Activated CD8-positive, alpha-beta memory T cell treated with anti-CD3 and anti-CD28 coated beads for 4 hours (primary cell): ENCODE measurements at places on chromosomes 1 and 21.

DNA sequence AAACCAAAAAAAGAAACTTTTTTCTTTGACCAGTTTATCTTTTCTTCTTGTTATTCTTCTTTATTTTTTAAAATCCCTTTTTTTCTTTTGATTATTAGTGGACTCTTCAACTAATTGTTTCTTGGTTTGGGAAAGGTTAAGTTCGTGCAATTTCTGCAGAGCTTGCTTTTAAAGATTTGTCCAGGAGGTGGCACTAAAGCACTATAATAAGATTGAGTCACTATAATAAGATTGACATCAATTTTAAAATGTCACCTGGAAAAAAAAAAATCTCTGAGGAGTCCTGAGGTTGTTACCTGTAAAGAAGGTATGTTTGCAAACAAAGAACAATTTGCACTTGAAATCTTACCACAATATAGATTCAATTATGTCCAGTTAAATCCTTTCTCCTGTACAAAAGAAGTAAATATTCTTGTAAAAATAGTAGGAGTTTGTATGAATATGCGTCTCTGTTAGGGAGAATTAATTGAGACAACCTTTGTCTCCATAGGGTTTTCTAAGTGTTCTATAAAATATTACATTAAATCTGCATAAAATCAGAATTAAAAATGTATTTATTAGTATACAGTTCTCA, 166.7 kb downstream of the ADGRL4 start:
- no peak for DNase-seq

DNA sequence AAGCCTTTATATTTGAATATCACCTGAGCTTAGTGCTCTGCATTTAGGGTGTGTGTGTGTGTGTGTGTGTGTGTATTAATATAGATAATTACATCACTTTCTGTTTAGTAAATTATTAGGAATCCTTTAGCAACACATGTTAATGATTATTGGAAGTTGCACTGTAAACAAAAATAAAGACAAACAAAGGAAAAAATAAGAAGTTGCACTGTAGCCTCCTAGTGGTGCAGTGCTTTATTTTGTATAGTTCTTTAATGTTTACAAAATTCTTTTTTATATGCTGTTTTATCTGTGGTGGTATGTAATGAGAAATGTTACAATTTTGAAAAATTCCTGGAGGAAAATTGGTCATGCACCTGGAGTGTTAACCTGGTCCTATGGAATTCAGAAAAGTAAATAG, 69.2 kb downstream of the UBE4B start:
- no peak for DNase-seq

DNA sequence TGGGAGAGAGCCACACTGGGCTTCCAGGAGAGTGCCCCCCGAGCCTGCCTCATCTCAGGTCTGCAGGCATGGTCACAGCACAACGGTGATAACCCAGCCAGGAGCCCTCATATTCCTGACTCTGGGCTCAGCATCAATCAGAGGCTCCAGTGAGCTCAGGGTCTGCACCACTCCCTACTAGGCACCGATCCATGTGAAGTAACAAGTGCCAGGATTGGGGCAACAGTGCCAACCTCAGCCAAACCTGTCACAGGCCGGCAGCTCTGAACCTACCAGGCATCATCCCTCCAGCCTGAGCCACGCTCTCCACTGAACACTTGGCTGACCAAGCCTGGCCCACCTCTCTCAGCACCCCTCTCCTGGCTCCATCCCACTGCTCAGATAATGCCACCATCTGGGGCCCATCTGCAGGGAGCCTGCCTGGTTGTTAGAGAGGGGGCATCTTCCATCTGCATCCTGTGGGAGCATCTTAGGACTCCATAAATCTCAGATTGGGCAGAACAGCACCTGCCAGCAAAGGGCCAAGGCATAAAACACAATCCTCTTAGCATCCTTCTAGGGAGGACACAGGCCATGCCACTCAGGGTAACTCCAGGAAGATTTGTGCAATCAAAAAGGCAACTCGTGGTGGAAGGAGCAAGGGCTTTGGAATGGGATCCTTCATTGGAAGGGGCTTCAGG, 213.7 kb upstream of the CSF3R start:
- no peak for DNase-seq

GRCh38 chr1:65339866-65340468, 30.6 kb downstream of the DNAJC6 start:
- no peak for DNase-seq

DNA sequence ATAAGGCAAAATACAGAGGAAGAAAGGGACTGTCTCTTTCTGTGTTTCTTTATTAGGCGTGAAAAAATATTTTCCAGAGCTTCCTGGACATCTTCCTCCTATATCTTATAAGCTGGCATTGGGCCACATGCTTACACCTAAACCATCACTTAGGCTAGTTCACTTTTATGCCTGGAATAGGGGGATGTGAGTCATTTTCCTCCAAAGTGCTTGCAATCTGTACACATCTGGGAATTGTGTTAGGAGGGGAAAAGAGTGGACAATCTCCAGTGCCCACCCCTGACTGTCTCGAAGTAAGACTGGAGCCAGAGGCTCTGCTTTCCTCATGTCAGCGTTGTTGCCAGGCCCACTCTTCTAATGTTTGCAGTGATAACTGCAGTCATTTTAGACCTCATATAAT, 29.9 kb downstream of the GIPC2 start:
- DNase-seq = no peak

DNA sequence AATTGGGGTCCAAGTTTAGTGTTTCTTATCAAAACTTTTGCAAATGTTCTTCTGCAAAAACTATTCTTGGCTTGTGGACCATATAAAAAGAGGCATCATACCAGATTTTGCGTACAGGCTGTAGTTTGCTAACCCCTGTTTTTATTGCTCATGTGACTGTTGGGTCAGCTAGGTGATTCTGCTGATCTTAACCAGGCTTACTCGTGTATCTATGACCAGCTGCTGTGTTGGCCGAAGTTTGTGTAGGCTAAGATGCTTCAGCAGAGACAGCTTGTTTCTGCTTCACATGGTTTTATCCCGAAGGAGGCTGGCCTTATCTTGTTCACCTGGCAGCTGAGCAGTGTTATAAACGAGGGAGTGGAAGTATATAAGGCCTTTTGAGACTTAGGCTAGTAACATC, 38.2 kb downstream of the POU2F1 start:
- no peak for DNase-seq

- no peak for DNase-seq
These were observed 16.0 kb downstream of the DNAJC16 start for GRCh38 chr1:15542388-15543250.

DNA sequence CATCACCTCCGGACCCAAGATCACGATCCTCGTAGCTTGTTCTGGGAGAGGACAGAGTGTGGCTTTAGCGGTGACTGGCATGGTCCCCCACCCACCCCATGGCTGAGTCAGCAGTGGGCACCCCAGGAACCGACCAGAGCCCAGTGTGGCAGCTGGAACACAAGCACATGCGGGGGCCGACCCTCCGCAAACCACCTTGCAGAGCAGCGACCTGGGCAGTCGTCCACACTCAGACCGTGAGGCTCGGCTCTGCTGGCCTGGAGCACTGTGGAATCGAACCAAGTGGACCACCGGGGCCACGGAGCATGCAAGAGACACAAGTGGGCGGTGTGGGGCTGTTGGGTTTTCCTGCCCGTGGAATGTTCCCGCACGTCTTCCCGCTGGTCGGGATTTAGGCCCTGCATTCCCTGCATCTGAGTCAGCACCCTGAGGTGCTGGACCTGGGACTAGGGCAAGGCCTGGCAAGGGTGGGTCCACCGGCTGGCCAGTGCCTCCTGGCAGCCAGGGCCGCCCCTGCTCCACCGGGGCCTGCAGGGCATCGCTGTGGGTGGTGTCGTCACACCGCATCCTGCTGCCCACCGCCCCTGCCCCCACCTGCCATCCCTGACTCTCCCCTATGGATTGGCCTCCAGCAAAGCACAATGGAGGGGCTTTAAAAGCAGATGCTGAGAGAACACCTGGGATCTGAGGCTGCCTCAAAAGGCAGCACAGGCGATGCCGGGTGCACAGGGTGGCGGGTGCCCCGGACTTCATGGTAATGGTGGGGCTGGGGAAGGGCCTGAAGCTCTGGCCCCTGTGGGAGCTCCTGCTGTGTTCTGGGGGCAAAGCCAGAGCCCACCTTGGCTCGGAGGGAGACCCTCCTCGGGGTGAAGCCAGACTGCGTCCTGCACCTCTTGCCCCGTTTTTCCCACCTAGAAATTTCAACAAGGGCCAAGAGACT, 18.5 kb downstream of the MORN1 start:
- DNase-seq = no peak

GRCh38 chr21:15732290-15732995, 2.7 kb downstream of the USP25 start:
- DNase-seq = no peak

- no peak for DNase-seq
These were observed 77.0 kb downstream of the FAM78B start for GRCh38 chr1:166089804-166090203.

DNA sequence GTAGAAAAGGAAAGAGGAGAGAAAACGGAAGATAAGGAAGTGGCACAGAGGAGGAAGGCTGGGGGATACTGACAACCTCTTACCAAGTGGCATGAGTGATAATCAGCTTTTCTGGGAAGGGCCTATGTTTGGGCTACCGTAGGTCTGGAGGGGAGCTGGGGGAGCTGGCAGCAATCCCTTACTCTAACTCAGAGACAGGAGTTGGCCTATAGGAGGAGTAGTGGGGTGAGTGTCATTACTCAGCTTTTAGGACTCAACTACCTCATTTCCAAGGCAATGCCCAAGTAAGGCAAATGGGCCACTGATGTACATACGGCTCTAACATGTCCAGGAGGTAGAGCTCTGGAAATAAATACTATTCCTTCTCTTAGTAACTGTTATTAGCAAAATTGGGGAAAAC, 48.7 kb upstream of the DMRTA2 start:
- DNase-seq = no peak

DNA sequence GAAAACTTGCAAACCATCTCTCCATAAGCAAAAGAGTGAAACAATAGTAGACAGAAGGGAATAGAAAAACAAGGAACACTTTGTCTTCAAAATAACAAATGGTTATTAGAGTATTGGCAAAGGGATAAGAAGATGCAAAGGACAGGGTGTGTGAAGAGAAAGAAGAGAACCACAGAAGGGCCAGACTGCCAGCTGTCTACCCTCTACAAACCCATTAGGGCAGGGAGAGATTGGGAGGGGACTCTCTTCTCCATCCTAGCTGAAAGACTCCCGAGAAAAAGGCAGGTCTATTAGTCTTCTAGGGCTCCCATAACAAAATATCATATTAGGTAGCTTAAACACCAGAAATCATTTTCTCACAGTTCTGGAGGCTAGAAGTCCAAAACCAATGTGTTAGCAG, 292.8 kb downstream of the PTBP2 start:
- no peak for DNase-seq

DNA sequence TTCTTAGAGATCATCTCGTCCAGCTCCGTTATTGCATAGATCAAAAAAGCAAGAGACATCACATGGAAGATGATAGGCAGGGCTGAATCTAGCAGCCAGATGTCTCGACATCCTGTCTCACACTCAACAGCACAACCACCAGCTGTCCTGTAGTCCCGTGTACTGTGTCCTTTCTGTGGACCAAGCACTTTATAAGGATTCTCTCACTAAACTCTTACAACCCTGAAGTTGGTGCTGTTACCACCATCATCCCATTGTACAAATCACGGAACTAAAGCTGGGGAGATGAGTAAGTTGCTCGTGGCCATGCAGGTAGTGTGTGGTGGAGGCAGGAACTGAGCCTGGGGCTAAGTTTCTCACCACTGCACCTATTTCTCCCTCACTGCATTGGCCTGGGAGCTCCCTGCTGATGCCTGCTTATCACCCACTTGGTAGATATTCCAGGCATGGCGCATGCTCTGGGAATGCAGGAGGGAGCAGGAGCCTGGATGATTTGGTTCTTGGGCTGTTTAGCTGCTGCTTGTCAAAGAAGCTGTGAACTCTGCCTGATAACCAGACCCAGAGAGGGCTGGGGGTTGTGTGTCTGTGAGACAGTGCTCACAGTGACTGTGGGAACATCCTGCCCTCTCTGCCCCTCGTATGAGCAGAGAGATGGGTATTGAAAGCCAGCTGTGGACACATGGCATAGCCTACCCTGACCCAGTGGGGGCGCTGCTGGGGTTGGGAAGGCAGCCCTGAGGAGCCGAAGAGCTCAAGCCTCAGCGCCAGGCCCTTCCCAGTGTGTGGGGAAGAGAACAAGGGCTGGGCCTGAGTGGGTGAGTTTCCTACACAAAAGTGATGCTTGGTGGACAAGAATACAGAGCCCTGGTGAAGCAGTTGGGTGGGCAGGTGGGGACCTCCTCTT, 13.6 kb downstream of the PPFIA4 start:
- DNase-seq = no peak

- DNase-seq = no peak
These were observed 283.0 kb upstream of the PLXNA2 start for GRCh38 chr1:208527156-208527555.

GRCh38 chr1:86273066-86273465, 116.5 kb upstream of the COL24A1 start:
- DNase-seq = no peak

DNA sequence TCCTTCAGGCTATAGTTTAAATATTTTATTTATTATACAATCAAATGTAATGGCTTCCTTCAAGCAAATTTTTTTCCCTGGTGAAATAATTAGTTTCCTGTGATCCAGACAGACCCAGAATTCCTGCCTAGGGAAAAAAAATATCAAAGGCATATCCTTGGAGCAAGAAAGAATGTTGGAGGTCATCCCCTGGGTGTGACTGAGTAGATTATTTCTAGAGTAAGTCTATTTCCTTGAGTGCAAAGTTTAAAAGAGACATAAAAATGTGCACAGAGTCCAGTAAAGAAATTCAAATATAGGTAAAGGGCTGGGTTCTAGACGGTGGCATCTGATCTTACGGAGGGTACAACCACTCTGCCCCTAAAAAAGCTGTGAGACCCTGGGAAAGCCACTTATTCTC, 32.2 kb upstream of the SAMD13 start:
- DNase-seq = no peak

- DNase-seq = no peak
These were observed 1.7 kb downstream of the ODF2L start for GRCh38 chr1:86394416-86394815.

DNA sequence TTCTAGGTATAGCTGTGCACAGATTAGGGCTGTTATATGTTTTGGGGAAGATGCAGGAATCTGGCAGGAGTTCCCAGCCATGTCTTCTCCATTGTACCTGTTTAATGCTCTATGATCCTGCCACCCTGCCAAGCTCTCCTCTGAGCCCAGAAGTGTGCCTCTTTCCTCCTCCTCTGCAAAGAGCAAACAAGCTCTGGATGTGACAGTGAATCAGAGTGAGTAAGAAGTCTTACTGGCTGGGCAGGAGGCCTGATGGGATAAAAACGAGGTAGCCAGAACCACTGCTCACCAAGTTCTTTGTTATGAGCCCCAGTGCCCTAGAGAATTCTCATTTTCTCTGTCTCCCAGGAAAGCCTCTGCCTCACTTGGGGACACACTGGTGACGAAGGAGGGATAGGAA, 69.0 kb downstream of the BRINP2 start:
- DNase-seq = no peak
